Ovary (tissue), 10 donors: ENCODE measurements at places on chromosomes 4 and X.

GRCh38 chr4:168486912-168487281, 6.6 kb upstream of the DDX60L start:
- DNase-seq: no peak

GRCh38 chr4:184833046-184833838, 7.5 kb upstream of the ACSL1 start:
- no peak for DNase-seq

DNA sequence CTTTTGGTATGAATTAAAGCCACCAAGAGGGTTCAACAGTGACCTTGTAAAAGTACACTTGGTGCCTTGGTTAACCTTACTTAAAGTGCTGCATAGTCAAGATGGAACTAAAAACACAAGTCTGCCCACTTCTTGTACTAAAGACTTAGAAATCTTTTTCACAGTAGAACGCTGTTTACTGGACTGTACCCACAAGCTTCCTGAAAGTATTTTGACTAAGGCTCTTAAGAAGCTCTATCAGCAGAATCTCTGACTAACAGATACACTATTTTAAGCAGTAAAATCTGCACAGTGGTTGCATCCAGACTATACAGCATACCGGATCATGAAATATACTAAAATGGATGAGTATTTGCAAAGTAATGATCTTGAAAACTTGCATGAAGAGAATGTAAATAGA, 7.2 kb downstream of the RAB28 start:
- no peak for DNase-seq

- no peak for DNase-seq
Measured at GRCh38 chrX:65586491-65586890, 51.9 kb upstream of the LAS1L start.

GRCh38 chrX:99973572-99974226, 436.4 kb downstream of the PCDH19 start:
- no peak for DNase-seq

- DNase-seq: no peak
Measured at GRCh38 chr4:184907810-184908209, 82.0 kb upstream of the ACSL1 start.

DNA sequence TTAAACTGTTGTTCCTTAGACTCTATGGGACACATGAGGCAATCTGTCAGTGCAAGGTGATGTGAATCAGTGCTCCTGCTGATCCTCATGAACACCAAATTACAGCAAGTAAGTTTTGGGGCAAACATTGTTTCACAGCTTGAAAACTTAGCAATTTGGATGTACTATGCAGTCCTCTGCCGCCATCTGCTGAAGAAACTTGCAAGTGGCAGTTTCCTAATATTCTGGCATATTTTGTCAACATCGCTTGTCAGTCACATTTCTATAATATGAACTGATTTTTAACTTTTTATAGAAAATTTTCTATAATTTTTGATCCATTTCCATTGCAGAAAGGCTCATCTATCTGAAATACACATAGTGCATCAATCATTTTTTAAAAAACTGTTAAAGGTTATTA, 56.3 kb downstream of the ZAR1 start:
- DNase-seq: peak; percentile 17

DNA sequence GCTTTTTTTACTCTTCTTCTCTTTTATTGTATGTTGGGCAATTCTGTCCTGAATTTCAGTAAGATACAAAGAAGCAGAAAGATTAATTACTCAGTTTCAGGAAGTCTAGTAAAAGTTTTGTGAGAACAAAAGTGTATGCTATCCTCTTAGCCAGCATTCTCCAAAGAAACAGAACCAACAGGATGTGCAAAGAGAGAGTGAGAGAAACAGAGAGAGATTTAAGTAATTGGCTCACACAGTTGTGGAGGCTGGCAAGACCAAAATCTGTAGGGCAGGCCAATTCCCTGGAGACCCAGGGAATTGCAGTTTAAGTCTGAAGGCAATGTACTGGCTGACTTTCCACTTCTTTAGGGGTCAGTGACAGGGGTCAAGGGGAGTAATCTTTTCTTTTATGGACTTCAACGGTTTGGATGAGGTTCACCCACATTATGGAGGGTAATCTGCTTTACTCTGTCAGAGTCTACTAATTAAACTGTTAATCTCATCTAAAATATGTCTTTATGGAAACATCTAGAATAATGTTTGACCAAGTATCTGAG, 59.2 kb upstream of the SLC39A8 start:
- no peak for DNase-seq

GRCh38 chr4:8740666-8741395, 130.8 kb downstream of the HMX1 start:
- no peak for DNase-seq

- no peak for DNase-seq
Measured at GRCh38 chr4:133565379-133565778, 416.3 kb downstream of the PCDH10 start.

GRCh38 chr4:87853108-87853507, 20.3 kb downstream of the MEPE start:
- DNase-seq: no peak
